SW 1271 (cell line): ENCODE measurements at places on chromosomes 5 and 9.

DNA sequence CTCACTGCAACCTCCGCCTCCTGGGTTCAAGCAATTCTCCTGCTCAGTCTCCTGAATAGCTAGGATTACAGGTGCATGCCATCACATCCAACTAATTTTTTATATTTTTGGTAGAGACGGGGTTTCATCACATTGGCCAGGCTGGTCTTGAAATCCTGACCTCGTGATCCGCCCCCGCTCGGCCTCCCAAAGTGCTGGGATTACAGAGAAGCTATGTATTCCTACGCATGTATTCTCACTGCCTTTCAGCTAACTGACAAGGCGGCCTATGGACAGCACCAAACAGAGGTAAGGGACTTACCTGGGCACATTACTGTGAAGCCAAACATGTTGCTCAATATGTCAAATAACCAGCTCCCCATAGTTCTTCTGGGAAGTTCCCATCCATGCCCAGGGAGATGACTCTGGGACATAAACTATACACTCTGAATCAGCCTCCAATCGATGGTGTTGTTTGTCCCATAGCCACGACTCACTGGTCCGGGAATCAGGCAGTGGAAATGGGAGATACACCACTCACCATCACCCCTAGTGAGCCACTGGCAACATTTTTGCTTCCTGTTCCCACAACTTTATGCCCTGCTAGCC, 114.6 kb downstream of the SYK start:
- no peak for DNase-seq

- no peak for DNase-seq
Measured at GRCh38 chr9:38118862-38119438, 49.9 kb upstream of the SHB start.

- DNase-seq, result no peak
Measured at GRCh38 chr5:75568202-75568601, 43.1 kb upstream of the ANKDD1B start.

DNA sequence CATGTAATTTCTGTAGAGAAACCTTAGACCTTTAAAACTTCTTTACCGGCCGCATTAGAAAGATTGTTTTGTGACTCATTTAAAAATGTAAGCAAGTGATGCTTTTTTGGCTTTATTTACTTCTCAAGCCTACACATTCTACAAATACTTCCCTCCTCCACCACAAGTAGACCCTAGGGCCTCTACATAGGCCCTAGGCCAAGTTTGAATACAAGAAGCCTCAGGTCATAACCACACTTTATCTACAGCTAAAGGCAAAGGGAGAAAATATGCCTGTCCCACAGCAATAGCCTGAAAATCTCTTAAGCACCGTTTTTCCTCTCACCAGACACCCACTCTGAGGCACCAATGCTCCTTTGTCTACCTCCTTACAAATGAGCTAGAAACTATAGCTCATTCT, 53.9 kb downstream of the CSNK1A1 start:
- no peak for DNase-seq

DNA sequence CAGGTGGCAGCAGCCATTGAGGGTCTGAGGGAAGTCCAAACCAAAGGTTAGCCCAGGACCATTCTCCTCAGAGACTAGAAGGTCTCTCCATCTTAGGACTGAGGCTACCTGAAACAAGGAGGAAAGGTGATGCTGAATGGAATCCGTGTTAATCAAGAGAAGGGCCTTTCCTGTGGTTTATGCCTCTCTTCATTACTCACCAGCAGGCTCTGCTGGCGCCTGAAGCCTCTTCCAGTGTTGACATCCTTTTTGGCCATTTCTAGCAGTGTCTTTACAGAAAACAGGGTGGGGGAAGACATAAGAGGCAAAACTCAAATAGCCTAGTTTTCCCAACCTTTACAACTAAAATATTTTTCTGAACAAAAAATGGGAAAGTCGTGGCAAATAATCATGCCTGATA, 98.0 kb downstream of the ENC1 start:
- DNase-seq, result no peak

DNA sequence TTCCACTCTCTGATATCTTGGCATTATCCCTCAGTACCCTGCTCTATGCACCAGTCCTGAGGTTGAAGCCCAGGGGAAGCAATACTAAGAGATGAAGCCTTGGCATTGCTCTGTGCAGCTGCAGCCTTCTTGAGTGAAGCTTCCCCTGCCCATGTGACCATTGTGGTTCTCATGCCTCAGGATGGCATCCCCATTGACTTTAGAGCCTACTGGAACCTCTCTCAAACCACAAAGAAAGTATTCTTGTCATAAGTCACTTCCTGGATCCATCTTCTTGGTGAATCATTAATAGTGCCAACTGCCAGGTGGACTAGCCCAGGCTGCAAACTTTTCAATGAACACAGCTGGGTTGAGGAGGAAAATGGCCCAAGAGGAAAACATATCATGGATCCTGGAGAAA, 283.9 kb upstream of the RFX3 start:
- no peak for DNase-seq

DNA sequence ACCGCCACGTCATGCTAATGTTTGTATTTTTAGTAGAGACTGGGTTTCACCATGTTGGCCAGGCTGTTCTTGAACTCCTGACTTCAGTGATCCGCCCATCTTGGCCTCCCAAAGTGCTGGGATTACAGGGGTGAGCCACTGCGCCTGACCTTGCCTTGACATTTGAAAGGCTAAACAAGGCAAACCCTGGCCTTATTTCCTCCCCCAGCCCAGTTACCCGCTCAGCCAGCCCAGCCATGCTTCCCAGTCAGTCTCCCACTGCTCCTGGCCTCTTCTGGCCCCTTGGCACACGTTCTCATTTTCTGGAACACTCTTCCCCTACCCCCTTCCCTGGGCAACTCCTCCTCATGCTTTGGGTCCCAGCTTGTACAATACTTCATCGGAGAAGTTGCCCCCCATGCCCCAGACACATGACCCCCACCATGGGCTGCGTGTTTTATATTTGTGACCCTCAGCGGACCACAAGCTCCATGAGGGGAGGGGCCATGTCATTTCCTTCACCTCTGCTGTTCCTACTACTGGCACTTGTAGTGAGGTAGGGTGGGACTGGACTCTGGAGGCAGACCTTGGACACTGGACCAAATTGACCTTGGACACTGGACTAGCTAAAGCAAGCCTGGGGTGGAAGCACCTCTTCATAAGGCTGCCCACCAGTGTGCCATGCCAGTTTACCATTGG, 94.4 kb upstream of the IER5L start:
- DNase-seq, result no peak

GRCh38 chr5:5116956-5117355, 23.2 kb upstream of the ADAMTS16 start:
- no peak for DNase-seq

DNA sequence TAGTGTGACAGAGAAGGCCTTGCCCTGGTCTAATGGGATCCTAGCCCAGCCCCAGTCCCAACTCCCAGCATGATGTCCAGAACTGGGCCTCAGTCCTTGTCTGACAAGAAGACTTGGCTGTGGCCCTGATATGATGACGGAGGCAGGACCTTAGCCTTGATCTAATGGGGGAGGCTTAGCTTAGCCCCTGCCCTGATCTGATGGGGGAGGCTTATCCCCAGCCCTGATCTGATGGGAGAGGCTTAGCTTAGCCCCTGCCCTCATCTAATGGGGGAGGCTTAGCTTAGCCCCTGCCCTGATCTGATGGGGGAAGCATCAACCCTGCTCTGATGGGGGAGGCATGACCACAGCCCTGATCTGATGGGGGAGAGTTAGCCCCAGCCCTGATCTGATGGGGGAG, 3.7 kb downstream of the PKN3 start:
- DNase-seq, result no peak

GRCh38 chr9:98310752-98311392, 55.4 kb upstream of the TBC1D2 start:
- no peak for DNase-seq

- DNase-seq, result no peak
Measured at GRCh38 chr9:114396558-114397218, 8.9 kb upstream of the AKNA start.

DNA sequence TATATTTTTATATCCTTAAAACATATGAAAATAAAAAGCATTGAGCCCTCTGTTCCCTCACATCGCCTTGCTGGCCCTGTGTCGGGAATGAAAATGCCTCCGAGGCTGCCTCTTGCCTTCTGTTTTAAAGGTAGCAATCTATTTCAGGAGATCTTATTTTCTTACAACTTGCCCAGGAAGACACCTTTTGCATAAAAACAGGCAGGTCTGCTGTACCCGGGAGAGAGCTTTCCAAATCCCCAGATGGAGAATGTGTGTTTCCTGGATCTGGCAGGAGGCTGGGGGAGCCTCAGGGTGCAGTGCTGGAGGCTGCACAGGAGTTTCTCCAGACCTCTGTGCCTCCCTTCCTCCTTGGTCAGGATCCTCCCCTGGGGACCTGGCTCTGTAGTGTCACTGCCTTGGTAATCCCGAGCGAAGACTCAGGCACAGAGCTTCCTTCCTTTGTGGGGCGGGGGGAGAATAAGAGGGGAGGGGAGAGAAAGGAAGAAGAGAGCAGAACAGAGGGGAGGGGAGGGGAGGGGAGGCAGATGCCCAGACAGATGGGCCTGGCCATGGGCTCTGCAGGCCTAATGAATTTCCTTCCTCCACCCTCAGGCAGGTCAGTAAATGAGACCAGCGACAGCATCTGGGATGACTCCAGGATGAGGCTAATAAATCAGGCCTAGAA, 104.0 kb upstream of the BOD1 start:
- no peak for DNase-seq

- DNase-seq, result peak; percentile 18
Measured at GRCh38 chr5:118126159-118126558, 862.2 kb downstream of the DTWD2 start.

GRCh38 chr5:57939771-57940170, 457.2 kb upstream of the ACTBL2 start:
- DNase-seq, result no peak

GRCh38 chr5:83595217-83595616, 123.7 kb downstream of the VCAN start:
- peak; percentile 15 for DNase-seq

DNA sequence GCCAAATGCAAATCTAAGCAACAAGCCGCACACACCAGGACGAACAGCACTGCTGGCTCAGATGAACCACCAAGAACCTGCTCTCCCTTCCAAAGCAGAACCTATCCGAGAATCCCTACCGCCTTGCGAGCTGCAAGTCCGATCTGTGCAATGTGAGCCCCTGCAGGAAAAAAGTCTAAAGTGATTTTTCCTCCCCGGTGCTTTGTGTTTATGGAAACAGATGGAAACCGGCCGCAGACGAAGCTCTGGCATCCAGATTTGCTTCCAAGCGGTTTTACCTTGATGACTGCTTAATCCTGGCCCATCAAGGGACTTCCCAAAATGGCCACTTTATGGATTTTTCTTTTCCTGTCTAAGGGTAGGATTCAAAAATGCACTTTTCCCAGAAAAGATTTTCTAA, 112.5 kb downstream of the VAV2 start:
- DNase-seq, result no peak

GRCh38 chr5:38036765-38037164, 196.9 kb upstream of the GDNF start:
- DNase-seq, result no peak

DNA sequence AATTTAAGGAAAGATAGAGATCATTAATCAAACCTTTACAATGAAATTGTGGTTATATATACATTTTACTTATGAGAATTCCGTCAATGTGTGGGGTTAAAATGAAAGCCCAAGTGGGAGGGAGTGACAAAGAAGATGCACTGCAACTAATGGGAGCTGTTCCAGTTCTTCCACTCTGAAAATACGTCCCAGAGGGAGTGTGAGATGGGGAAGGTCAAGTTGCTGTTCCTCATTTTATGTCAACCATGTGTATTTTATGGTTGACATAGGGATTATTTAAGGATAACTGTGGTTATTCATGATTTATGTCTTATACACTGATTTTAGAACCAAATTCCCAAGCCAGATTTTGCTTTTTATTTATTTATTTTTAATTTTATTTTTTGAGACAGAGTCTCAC, 14.2 kb upstream of the RGS3 start:
- no peak for DNase-seq

GRCh38 chr9:136645903-136646754, 16.6 kb upstream of the EGFL7 start:
- no peak for DNase-seq

DNA sequence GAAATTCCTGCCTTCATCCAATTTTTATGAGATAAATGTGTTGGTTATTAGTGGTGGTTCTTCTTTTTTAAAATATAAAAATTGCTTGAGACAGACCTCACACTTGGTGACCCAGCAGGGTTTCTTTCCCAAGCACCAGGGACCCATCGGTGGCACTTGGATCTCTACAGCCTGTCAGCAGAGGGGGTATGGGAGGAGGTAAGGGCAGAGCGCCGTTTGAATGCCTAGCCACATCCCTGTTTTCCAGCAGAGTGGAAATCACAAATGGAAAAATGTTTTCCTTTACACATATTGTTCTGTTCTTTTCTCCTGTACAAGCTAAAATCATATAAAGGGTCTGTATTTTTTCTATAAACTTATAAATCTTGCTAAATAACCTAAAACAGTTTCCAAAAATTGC, 248.0 kb downstream of the NR3C1 start:
- DNase-seq, result no peak

DNA sequence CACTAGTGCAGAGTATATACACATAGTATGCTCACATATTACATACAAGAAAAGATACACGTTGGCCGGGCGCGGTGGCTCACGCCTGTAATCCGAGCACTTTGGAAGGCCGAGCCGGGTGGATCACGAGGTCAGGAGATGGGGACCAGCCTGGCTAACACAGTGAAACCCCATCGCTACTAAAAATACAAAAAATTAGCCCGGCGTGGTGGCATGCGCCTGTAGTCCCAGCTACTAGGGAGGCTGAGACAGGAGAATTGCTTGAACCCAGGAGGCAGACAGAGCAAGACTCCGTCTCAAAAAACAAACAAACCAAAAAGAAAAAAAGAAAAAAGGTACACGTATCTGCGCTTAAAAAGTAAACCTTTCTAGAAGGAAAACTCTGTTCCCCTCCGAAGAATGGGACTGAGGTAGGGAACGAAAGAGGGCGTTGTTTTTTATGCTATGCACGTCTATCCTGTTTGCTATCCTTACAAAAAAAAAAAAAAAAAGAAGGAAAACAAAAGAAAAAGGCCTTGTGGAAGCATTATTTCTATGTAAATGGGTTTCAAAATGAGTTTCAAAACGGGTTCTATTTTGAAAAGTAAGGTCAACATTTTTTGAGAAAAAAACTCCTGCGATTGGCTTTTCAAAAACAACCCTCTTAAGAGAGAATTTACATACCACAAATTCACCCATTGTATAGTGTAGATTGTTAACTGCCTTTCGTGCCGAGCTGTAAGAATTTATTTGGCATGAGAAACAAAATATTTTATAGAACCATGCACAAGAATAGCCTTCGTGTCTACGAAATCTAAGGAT, 1.2 kb downstream of the AK3 start:
- no peak for DNase-seq

DNA sequence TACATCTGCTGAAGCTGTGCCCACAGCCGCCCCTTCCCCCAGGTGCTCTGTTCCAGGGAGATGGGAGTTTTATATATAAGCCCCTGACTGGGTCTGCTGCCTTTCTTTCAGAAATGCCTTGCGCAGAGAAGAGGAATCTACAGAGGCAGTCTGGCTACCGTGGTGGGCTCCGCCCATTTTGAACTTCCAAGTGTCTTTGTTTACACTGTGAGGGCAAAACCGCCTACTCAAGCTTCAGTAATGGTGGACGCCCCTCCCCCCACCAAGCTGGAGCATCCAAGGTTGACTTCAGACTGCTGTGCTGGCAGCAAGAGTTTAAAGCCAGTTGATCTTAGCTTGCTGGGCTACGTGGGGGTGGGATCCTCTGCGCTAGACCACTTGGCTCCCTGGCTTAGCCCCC, 41.3 kb downstream of the RANBP17 start:
- DNase-seq, result no peak
